ENCODE measurements at places on chromosomes 1 and 21.

GRCh38 chr21:39321424-39321823, 8.0 kb upstream of the BRWD1 start:
- DNase-seq: no peak

DNA sequence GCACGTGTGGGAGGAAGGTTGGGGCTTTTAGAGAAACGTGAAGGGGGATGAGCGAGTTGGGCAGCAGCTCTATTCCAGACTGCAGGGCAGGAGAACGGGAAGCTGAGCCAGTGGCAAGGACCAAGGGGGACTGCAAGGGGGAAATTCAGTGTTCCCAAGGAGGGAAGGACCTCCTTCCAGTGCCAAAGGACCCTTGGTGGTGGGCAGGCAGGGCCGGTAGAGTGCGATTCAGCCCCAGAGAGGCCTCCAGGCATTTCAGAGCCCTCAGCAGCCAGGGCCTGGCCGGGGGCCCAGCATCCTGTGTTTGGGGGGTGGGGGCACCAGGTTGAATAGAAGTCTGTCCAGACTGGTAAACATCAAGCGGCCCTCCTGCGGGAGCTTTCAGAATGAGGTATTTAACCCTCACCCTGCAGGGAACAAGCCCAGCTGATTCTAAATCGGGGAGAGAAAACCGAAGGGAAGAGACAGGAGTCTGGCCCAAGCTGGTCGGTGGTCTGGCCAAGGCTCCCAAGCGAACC, 2.3 kb downstream of the COL9A2 start:
- DNase-seq: peak; percentile 65

DNA sequence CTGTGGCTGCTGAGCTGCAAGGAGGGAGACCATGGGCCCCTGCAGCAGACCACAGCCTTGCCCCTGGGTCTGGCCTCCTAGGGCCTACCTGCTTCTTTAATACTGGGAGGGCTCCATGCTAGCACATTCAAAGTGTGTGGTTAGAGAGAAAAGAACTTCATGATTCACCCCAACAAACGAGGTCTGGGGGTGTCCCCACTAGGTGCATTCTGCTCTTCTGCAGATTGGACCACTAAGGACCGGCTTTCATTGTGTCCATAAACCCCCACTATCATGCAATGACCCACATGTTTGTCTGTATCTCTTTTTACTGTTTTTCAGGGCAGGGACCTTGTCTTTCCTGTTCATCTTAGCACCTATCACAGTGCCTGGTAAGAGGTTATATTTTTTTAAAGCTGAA, 185.4 kb downstream of the OMA1 start:
- no peak for DNase-seq

DNA sequence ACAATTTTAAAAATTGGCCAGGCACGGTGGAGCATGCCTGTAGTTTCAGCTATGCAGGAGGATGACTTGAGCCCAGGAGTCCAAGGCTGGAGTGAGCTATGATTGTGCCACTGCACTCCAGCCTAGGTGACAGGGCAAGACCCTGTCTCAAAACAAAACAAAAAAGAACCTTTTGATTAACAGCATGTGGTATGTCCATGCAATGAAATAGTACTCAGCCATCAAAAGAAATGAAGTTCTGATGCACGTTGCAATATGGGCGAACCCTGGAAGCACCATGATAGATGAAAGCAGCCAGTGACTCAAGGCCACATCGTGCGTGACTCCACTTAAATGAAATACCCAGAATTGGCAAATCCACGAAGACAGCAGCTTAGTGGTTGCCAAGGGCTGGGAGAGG, 47.5 kb downstream of the FBXO2 start:
- DNase-seq: no peak

DNA sequence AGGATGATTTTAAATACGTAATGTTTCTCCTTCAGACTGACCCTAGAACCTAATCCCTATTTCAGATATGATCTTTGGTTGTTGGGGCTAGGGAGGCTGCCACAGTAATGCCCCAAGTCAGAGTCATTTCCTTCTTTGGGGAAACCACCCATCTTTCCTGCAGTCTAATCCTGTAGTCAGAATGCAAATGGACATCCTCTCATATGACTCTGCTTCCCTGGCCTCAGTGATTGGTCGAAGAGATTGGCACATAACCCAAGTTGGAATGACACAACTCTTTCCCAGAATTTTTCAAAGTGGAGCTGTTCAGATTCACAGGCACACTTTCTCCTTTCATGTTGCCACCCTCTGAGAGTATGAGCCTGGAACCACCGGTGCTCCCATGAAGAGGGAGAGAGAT, 58.8 kb upstream of the ZNF644 start:
- DNase-seq: no peak

GRCh38 chr1:119102051-119102450, 38.4 kb downstream of the WARS2 start:
- DNase-seq: no peak

DNA sequence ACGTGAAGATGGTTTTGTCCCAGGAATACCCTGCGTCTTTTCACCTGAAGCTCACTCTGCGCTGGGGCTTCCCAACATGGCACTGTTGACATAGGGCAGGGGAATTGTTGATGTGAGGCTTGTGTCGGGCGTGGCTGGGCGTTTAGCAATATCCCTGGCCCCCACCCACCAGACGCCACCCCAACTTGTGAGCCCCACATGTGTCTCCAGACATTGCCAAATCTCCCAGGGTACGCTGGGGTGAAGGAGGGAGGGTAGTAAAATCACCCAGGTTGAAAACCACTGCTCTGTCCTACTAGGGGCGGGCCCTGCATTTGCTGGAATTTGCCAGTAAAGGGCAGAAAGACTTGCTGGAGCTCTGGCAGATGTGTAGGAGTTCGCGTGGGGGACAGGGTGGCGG, 36.0 kb downstream of the SPSB1 start:
- peak; percentile 51 for DNase-seq

DNA sequence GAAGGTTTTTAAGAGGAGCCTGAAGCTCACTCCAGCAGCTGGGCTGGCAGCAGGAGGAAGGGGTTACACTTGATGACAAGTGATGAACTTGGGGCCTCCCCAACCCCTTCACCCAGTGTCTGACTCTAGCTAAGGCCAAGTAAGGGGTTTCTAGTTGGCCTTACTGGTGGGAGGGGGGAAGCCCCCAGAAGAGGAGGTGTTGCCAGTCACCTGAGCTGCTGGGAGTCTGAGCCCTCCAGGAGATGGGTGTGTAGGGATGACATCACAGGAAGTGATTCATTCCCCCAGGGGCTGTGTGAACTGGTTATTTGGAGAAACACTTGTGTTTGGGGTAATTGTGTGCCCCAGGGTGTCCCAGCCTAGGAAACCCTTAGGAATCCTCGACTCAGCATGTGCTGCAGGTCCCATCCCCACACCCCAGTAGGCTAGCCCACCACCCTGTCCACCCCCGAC, 3.1 kb downstream of the PADI1 start:
- peak; percentile 93 for DNase-seq

DNA sequence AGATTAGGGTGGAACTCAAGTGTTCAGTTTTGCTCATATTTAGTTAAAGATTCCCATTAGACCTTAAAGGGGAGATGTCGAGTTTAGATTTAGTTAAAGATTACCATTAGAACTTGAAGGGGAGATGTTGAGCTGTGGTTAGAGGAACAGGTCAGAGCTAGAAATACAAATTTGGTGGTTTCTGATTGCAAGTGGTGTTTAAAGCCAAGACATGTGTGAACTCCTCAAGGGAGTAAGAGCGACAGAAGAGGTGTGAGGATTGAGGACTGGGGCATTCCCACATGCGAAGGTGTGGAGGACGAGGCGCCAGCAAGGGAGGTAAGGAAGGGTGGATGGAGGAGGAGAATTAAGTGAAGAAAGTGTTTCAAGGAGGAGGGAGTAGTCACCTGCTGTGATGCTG, 168.6 kb downstream of the IER5 start:
- no peak for DNase-seq

GRCh38 chr1:161350671-161351070, 17.0 kb downstream of the CFAP126 start:
- DNase-seq: no peak

GRCh38 chr1:200779326-200779725, 40.6 kb downstream of the CAMSAP2 start:
- DNase-seq: no peak

DNA sequence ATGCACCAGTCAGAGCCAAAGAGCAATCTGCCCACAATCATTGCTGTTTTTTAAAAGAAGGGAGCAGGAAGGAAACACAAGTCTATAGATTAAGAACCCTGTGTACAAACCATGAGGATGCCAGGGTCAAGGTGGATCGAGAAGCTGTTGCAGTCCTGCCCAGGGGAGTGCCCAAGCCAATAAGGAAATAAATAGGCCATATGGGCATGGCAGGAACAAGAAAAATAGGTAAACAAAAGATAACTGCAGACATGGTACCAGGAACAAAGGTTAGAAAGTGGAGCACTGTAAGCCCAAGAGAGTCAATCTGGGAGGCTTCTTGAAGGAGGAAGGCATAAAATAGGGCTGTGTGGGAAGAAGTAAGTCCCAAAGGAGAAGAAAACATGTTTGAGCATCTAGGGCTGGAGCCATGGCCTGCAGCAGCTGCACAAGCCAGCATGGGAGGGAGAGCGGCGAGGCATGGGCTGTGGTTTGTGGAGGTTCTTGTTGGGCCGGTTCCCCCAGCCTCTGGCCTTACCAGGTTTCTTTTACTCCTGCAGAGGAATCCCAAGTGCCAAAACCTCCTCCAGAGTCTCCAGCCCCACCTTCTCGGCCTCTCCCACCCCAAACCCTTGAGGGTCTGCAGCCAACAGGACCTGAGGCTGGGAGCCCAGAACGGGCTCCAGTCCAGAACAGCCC, 13.6 kb downstream of the INAVA start:
- no peak for DNase-seq

DNA sequence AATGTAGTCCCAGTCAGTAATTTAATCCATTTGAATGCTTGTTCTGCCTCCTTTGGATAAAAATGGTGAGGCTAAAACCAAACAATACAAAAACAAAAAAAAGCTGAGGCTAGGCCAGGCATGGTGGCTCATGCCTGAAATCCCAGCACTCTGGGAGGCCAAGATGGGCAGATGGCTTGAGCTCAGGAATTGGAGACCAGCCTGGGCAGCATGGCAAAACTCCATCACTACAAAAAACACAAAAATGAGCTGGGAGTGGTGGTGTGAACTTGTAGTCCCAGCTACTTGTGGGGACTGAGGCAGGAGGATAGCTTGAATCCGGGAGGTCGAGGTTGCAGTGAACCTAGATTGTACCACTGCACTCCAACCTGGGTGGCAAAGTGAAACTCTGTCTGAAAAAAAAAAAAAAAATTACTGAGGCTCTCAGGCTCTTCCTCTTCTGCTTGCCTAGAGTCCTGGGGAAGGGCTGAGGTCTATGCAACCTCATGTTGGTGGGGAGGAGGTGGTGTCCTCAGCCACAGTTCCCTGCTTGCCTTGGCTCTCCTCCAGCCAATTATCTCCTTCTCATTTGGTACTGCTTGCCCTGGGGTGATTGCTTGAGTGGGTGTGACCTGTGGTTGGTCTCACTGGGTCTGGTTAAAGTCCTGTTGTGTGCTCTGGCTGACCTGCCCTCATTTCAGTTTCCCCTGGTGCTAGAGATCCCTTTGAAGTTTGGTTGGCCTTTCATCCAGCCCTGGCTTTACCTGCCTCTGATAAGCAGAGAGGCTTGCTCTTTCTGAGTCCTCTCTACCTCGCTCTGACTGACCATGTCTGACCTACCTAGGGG, 20.9 kb downstream of the S1PR1 start:
- no peak for DNase-seq

DNA sequence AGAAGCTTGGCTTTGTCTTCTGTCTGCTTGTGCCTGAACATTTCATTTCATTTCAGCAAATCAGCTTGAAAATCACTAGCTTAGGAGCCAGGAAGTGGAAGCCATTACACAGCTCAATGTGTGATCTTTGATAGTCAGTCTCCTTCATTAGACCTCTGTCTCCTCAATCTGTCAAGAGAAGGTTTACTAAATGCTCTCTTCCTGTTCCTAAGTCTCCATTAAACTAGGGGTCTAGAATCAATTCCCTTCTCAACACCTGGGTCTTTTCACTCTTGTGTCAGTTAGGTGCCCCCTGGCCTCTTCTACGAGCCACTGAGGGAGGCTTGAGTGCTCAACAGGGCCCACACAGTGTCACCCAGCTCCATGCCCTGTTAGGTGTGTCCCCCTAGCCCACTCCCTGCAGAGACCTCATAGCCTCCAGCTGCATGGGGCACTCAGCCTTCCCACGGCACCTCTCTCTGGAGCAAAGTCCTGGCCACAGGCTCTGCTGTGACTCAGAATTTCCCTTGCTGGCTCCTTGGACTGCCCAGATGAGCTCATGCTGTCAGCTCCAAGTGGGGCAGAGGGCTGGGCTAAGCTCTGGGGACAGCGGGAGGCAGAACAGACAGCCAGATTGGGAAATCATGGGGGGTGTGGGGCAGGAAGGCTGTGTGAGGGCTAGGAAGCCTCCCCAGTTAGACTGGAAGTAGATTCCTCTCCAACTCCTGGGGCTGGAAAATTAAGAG, 115.7 kb upstream of the IPO9 start:
- peak; percentile 91 for DNase-seq

DNA sequence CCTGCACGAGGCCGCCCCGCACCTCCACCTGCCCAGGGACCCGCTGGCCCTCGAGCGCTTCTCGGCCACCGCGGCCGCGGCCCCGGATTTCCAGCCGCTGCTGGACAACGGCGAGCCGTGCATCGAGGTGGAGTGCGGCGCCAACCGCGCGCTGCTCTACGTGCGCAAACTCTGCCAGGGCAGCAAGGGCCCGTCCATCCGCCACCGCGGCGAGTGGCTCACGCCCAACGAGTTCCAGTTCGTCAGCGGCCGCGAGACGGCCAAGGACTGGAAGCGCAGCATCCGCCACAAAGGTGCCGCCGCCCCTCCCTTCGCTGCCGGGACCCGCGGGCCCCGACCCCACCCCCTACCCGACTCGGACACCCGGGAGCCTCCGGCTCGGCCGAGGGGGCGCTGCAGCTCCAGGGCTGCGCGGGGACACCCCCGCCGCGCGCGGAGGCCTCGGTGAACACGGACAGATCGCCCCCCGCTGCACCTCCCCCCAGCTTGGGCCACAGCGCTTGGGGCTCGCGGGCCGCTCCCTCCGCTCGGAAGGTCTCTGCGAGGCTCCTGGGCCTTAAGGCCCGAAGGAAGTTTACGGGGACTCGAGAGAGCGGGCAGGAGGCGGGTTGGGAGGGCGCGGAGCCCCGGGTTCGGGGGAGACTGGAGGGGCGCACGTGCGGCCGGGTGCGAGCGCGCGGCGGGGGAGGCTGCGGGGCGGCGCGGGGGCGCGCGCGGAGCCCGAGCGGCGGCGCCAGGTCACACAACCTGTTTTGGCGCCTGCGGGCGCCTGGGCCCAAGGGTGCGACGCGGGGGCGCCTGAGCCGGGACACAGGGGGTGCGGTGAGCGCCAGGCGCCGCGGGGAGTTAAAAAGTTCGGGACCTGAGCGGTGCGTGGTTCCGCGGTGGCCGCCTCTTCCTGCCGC, 1.2 kb downstream of the SAMD11 start:
- DNase-seq: peak; percentile 96

DNA sequence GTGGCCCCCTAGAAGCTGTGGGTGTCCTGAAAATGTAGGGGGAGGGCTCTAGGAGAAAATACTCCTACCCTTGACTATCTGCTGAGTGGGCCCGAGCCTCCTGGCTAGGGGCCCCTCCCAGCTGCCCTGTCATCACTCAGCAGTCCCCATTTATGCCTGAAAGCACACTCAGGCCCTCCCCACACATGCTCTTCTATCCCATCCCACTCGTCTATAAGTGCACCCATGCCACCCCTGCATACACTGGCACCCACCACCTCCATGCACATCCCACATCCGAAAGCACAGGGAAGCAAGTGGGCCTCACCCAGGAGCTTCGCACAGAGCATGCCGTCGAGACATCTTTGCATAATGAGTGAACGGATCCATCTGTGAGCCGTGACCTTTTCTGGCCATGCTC, 80.4 kb upstream of the POU3F1 start:
- DNase-seq: no peak

GRCh38 chr1:219113261-219113660, 60.4 kb upstream of the LYPLAL1 start:
- DNase-seq: no peak

- DNase-seq: no peak
Measured at GRCh38 chr1:11462224-11462923, 16.6 kb upstream of the DISP3 start.

All from osteoblast (primary cell).